ENCODE measurements at places on chromosomes 6 and 20.

DNA sequence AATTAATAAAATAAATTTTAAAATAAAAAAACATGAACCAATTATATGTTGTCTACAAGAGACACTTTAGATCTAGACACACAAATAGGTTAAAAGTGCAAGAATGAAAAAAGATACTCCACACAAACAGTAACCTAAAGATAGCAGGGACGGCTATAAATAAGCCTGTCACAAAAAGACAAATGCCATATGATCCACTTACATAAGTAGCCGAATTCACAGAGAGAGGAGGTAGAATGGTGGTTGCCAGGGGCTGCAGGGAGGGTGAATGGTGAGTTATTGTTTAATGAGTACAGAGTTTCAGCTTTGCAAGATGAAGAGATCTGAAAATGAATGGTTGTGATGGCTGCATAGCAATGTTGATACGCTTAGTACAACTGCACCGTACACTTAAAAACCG lies 32.7 kb downstream of the KATNA1 start:
- no peak for DNase-seq

GRCh38 chr6:135018052-135018451 lies 36.6 kb downstream of the HBS1L start:
- DNase-seq = no peak

DNA sequence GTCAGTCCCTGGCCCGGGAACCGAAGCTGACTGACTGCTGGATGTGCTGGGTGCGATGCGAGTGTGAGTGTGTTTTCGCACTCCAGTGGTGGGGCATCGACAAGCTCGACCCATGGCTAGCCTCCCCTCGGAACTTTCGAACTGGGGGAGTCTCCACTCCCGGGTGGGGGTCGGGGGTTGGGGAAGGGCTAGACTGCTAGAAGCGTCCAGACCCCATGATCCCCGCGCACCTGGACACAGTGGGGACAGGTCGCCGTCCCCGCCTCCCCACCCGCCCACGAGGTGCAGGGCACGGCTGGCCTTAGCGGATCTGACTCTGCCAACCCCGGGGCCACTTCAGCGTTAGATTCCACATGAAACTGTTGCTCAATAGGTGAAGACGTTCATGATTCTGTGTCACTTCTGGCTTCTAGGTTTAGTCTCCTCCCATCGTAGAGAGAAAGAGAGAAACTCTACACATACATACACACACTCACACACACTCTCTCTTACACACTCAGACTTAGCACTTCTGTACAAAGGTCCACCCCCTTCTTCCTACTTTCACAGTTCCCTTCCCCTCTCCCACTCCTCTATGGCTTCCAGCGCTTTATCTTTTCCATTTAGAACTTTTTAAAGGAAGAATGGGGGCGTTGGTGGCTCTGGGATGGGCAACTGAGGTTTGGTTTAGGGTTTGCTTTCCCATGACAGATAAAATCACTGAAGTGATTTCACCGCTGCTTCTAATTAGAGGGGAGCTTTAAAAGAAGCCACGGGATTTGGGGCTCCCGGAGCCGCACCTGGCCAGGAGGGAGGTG lies 5.1 kb upstream of the TFAP2A start:
- no peak for DNase-seq

DNA sequence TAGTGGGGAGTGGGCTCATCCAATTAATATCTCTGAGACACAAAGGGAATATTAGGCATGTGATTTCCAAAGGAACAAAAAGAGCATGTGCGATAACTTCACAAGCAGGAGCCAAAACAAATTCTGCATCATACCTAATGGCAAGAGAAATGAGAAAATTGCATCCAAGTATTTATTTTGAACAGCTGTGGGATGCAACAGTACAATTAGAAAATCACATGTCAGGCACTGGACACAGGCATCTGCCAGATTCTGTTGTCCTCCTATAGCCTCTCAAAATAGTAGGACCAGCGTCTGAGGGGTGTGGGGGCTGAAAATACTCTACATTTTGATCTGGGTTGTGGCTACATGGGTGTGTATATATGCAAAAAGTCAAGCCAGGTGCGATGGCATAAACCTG lies 66.3 kb downstream of the EDN1 start:
- DNase-seq = no peak

DNA sequence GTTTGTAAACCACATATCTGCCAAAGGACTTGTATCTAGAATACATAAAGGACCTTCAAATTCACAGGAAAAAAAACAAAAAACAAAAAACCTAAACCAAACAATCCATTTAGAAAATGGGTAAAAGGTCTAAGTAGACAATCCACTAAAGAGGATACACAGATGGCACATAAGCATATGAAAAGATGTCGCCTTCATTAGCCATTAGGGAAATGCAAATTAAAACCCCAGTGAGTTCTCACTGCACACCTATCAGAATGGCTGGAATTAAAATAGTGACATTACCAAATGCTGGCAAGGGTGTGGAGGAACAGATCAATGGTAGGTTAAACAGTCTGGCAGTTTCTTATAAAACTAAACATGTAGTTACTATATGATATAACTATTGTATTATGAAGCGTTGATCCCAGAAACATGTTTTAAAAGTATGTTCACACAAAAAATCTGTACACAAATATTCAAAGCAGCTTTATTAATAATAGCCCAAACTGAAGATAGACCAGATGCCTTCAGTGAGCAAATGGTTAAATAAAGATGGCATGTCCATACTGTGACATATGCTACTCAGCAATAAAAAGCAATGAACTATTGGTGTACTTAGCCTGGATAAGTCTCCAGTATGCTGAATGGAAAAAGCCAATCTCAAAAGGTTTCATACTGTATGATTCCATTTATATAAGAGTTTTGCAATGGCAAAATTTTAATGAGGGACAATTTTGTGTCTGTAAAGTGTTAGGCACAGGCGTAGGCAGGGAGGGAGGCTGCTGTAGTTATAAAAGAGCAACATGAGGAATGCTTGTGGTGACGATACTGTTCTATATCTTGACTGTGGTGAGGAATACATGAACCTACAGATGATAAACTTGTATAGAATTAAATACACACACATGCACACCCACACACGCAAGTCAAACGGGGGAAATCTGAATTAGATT lies 43.9 kb downstream of the PLCB1 start:
- DNase-seq = no peak

- no peak for DNase-seq
Observed at GRCh38 chr20:4065391-4065844, 50.1 kb upstream of the RNF24 start.

- no peak for DNase-seq
Observed at GRCh38 chr6:35914536-35914935, 6.4 kb downstream of the SRPK1 start.

- no peak for DNase-seq
Observed at GRCh38 chr6:117345292-117345610, 79.9 kb downstream of the VGLL2 start.

DNA sequence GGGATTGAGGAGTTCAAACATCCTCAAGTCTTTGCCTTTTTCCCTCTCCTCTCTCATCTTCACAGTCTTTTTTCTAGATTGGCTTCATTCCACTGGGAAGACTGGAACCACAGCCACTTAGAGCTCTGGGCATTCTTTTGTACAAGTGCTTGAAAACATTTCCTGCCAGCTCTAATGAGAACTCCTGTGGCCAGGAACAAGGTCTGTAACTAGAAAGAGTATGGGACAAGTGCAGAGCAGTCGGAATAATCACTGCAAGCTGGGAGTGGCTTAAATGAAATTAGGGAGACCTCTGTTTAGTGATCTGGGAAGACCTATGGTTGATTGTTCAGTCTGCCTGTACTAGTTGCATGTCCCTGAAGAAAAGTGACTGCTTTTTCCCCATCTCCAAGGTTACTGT lies 41.0 kb upstream of the SMIM8 start:
- DNase-seq = no peak

DNA sequence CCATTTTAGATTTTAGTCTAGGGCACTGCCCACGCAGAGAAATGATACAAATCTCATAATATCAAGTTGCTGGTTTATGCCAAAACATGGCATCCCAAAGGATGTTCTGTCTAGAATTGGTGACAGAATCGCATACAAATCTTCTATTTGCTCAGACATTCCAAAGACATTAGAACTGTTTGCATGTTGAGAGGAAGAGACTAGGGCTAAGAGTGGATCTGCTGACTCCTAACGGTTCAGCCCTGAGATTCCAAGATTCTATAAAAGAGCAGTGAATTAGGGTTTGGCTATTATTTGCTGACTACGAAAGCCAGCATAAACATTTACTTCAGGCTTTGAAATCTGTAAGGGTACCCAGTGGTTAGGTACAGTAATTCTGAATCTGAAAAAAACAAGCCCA lies 3.6 kb downstream of the EPB41L2 start:
- no peak for DNase-seq

- no peak for DNase-seq
Observed at GRCh38 chr20:1473246-1474220, 6.9 kb upstream of the NSFL1C start.

GRCh38 chr20:14826543-14827313 lies 489.3 kb upstream of the FLRT3 start:
- DNase-seq = no peak

- DNase-seq = no peak
Observed at GRCh38 chr6:119325559-119326265, 23.8 kb downstream of the MAN1A1 start.

DNA sequence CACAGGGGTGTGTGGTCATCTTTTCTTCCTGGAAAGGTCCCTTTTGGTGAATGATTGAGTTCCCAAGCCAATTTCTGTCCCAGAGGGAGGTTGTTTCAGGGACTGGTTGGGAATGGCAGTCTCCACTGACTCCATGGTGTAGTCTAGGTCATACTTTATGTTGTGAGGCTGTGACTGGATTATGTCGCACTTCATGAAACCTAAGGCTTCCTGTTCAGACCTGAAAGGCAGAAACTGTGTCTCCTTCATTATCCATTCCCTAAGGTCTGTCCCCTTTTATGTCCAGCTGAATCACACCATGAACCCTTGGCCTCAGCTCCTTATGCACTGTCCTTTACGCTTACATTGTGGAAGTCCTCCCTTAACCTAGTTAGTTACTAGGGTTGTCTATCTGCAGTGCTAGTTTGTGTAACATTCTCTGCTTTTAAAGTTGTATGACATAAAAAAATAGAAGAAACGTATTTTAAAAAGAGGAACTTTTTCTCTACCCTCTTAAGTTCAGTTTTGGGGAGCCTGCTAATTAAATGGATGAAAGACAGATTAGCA lies 191.3 kb downstream of the JARID2 start:
- DNase-seq = no peak

DNA sequence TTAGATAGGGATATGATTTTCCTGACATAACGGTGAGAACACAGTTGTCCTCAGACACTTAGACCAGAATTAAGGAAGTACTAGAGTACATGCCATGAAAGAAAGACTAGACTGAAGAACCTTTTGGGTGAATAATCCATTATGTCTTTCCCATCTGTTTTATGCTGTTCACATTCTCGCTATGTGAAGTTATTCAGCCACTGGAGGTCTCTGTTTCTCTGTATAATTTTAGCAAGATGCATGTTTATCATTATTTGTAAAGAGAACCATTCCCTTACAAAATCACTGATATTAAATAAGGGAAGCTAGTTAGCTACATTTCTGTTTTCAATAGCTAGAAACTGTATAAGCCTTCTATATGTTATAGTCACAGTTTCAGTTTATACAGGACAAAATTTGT lies 391.9 kb downstream of the CD109 start:
- DNase-seq = no peak

GRCh38 chr6:125611573-125612344 lies 137.7 kb upstream of the HEY2 start:
- DNase-seq = no peak

GRCh38 chr20:25685276-25686080 lies 11.2 kb downstream of the ZNF337 start:
- no peak for DNase-seq

- DNase-seq = no peak
Observed at GRCh38 chr6:125857846-125858245, 67.1 kb downstream of the NCOA7 start.

- no peak for DNase-seq
Observed at GRCh38 chr20:58618351-58619076, 32.6 kb upstream of the STX16 start.

DNA sequence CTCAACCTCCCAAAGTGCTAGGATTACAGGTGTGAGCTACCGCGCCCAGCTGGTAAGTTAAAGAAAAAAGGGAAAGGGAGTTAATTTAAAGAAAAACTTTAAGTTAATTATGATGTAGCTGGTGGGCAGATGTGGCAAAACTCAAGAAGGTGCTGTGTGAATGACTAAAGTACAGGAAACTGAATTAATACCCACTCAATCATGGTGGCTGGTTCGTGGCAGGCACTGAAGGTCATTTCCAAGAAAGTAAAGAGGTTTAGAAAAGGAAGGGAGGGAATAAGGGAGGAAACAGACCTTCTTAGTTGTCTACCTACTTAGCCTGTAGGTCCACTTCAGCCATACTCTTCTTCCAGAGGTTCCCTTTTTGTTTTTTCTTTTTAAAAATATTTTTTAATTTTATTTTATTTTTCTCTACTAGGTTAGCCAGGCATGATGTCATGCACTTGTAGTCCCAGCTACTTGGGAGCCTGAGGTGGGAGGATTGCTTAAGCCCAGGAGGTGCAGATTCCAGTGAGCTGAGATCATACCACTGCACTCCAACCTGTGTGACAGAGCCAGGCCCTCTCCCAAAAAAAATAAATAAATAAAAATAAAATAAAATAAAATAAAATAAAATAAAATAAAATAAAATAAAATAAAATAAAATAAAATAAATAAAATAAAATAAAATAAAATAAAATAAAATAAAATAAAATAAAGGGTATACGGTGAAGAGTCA lies 11.9 kb upstream of the TGM3 start:
- no peak for DNase-seq

DNA sequence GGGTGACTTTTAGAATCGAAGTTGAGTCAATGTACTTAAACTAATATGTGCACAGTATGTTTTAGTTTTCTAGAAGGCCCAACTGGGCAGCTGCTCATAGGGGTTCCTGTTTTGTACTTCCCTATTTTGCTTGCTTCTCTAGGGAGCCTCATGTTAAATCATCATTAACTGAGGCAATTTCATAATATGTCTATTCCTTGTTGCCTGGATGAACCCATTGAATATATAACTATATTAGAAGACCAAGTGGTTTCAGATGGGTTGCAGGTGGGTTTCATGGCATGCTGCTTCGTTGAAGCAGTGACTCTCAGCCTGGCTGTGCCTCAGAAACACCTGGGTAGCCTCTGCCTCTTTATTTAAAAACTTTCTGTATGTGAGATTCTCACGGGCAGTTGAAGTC lies 22.2 kb downstream of the CARMIL1 start:
- no peak for DNase-seq

- DNase-seq = no peak
Observed at GRCh38 chr20:48471759-48472408, 355.9 kb downstream of the PREX1 start.

DNA sequence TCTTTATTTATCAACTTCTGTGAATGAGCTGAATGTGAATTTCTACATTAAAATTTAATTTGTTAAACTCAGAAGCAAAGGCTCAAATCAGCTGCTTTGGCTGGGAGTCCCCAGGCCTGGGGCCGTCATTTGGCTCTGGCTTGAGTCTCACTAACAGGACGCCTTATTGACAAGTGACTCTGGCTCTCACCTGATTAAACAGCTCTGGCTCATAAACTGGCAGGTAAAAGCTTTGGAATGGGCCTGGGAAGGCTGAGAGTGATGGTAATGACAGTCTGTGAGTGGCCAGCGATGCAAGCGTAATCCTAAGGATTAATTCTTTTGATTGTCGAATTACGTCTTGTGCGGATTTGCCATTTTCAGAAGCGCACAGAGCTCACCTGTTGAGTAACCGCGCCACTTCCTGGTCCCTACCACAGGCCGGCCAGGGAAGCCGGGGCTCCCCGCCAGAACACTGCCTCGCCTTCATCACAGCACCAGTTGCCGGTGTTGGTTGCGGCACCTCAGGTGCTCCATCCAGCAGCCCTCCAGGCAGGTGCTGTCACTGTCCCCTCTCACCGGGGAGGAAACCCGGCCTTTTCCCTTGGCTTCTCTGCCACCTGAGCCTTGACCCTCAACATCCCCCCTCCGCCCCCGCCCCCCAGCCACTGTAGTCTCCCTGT lies 110.7 kb downstream of the ZDHHC14 start:
- DNase-seq = no peak

All from stimulated activated CD4-positive, alpha-beta T cell treated with anti-CD3 and anti-CD28 coated beads, TNF-alpha, amount 100 ng/mL, for 4 hours (primary cell).